ENCODE measurements at places on chromosomes 5 and 9.

DNA sequence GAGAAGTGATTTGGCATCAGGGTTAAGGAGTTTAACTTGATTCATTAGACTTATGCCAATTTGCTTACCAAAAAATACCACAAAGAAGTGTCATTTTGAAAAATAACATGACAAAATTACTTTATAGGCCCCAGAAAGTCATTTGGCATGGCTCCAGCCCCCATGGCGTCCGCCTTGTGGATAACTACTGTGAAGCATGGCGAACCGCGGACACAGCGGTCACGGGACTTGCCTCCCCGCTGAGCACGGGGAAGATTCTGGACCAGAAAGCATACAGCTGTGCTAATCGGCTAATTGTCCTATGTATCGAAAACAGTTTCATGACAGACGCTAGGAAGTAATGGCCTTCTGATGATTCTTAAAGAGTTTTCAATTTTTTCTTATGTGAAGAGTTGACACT, 35.4 kb upstream of the TGFBR1 start:
- DNase-seq = no peak

DNA sequence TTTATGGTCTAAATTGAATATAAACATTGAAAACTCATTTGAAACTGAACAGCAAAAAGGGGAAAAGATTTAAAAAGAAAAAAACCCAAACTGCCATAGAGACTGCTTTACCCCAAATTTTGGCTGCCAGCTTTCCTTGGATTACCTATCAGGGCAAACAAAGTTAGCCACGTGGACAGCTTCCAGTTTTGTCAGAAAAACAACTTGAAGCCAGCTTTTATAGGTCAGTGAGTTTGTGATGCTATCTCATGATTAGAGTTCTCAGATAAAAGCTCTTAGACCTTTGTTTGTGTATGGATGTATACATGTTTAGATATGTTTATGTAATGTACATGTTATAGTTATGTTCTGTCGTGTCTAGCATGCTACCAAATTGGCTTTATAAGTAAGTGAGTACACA, 16.1 kb downstream of the FBP2 start:
- DNase-seq = no peak

- DNase-seq = no peak
Observed at GRCh38 chr5:139342423-139342723, 719 bp downstream of the PAIP2 start.

- no peak for DNase-seq
Observed at GRCh38 chr5:134462761-134463160, 51.1 kb upstream of the CDKN2AIPNL start.

DNA sequence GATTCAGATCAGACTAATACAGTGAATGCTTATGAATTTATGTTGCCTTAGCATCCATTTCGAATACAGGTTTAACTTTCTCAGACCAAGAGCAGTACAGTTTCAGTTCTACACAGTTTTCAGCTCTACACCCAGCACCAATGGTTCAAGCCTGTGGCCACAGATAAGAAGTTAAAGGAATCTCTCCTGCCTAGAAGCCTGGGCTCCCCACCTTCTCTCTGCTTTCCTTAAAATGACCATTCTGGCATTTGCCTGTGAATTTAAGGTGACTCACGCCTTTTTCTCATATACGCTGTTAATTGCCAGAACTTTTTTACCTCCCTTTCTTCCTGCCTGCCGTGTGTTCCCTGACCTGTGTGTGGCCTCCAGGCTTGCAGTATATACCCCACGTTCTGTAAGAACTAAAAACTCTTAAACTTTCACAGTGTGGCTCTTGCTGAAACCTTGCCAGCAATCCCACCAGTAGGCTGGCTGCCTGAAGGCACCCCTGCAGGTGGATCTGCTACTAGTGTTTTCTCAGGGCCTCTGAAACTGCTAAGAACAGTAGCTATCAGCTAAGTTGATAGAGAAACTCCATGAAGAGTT, 692.8 kb upstream of the CDH18 start:
- DNase-seq = no peak

DNA sequence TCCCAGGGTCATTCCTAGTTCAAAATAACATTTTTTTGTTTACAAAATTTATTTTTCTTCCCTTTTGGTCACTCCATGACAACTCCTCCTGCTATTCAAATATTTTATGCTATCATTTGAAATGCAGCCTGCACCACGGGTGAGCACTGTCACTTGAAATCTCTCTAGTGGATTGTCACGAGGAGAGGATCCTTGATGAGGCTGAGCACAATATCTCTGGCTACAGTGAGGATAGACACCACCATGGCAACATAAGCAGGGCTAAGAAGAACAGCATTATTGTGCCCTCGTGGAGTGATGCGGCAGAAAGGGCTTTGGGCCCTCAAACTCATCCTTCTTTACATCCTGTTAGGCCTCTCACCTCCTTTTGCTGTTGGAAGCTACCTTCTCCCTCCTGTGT, 321.9 kb downstream of the RAB3C start:
- no peak for DNase-seq
